ENCODE measurements at places on chromosomes 12 and 14.

GRCh38 chr14:73393375-73393774 lies 65.0 kb downstream of the NUMB start:
- DNase-seq = no peak

- no peak for DNase-seq
These were observed 123.8 kb downstream of the NPAS3 start for GRCh38 chr14:33062476-33062875.

DNA sequence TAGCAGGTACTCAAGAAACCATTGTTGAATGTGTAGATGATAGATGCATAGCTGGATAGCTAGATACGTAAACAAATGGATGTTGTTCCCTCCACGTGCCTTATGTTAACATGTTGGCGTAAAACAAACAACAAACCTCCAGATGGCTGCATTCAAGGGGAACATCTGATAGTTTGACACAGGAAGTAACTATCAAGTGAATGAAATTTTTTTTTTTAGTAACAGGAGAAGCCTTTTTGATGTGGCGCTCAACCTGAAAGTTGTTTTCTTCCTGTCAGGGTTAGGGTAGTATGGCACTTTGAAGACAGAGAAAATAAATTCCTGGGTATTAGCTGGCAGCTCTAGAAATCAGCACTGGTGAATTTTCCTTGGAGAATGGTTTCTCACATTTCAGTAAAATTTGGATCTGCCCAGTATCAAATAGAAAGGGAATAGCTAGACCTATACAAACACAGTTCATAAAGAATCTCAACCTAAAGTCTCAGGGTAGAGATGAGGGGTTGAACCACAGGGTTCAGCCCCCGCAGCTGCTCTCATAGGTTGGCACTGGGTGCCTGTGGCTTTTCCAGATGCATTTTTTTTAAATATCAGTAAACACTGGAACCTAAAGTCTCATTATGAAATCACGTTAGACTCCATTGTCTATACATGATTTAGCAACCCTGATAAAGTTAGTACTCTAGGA lies 18.8 kb upstream of the RAP1B start:
- DNase-seq = no peak

GRCh38 chr12:82954572-82954971 lies 267.9 kb downstream of the TMTC2 start:
- no peak for DNase-seq

DNA sequence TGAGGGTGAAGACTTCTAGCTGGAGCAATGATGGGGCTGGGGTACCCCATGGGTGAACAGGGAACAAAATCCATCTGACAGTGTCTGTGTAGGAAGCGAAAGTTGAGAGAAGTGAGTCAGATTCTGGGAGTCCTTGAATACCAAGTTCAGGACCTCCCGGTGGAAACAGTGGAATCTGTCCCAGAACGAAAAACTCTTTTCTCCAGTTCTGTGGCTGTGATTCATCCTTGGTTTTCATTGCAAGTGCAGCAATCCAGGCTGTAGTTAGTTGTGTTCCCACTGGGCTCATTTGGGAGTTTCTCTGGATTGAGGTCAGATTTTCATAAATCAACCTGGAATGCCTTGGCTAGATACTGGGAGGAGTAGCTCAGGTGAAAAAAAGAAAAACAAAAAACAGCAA lies 120.7 kb downstream of the C12orf75 start:
- DNase-seq = no peak

Measured in sciatic nerve (tissue), 2 donors.